ENCODE measurements at places on chromosomes 1 and 21.

GRCh38 chr1:159843459-159843858, 16.8 kb downstream of the SLAMF8 start:
- no peak for DNase-seq

- no peak for DNase-seq
Observed at GRCh38 chr1:7280347-7280960, 490.6 kb upstream of the VAMP3 start.

- no peak for DNase-seq
Observed at GRCh38 chr1:98287626-98288025, 366.8 kb upstream of the DPYD start.

DNA sequence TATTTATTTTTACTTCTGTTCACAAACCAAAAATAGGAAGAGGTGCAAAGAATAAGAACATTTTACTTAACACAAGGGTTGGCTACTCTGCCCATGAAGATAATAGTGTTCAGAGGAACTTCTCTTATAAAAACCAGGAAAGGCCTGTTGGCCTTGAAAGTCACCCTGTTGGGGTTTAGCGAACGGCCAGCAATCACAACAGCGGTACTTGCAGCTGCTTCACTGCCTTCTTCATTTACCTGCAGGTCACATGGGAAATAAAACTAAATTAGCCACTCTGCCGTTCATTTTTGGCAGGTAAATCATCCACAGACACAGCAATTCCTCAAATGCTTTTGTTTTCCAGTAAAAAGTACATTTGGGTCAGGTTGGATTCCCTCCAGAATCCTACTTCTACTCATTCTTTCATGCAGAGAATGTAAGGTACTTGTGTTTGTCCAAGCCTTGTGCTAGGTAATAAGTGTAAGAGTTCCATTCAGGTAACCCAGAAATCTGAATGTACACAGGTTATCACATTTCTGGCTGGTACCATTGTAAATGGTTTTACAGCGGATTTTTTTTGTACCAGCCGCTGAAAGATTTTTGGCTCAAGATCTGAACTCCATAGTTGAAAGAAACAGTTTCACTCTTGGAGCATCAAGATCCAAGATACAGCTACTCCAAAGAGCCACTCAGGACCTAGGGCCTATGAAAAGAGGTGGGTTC, 13.1 kb downstream of the SERPINC1 start:
- DNase-seq: no peak

DNA sequence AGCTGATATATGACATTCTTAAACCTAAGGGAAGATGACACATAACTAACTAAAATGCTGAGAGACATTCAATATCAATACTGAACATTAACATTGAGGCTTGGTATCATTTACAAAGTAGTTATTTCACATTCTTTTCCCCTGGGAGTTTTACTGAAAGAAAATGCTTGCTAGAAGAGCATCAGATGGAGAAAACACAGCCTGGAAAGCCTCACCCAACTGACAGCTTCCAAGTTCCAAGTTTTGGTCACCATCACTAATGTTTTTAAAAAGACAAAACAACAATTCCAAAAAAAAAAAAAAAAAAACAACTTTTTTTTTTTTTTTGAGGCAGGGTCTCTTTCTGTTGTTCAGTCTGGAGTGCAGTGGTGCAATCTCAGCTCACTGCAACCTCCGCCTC, 80.6 kb downstream of the DSCAM start:
- DNase-seq: no peak

- no peak for DNase-seq
Observed at GRCh38 chr1:153363641-153364040, 6.0 kb downstream of the S100A9 start.

DNA sequence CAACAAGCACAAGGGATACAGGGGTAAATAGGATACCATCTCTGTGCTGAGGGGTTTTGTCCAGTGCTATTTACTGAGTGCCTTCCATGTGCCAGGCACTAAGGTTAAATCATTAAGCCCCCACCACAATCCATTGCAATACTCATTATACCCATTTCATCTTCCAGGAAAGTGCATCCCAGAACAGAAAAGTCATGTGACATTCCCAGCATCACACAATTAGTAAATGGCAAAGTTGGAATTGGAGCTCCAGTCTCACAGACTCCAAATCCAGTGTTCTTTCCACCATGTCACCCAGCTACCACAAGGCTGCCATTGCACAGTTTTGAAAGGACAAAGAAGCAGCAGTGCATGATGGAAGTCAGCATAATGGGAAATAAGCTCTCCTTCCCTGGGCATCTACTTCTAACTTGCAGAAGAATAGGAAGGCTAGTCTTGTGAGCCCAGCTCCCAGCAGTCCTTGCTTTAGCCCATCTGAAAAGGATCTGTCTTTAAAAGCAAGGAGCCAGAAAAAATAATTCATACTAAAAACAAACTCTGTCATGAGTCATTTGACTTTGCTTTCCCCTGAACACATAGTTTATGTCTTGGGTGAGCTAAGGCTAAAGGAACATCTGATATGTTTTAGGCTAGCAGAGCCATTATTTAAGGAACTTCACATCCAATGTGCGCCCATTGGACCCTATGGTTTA, 111.4 kb upstream of the HOOK1 start:
- no peak for DNase-seq

DNA sequence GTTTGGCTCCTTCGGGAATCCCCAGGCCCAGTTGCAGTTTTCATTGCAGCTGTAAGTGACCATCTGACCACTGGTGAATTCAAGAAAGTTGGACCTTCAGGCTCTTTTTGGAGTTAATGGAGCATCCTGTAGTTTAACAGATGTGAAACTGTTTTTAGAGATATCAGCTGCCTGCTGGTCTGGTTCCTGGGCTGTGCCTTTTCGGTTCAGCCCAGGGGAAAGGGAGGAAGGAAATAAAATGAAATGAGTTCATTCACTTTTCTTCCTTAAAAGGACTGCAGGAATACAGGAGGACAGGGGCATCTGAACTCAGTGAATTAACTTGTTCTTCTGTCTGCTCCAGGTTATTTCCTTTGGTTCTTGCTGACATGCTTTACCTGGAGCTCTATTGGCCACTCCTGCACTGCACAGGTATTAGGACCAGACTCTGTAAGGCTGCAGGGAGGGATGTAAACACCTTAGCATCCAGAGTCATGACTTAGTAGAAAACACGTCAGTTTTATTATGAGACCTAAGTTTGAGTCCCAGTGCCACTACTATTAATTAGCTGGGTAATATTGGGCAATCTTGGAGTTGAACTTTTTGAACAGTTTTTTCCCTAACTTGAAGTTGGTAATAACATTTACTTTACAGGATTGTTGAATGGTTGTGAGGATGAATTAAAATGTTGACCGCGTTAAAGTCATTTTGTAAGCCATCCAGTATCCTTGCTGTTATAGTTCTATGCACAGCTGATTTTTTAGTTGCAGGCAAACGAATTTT, 83.6 kb downstream of the LRRC8D start:
- no peak for DNase-seq

DNA sequence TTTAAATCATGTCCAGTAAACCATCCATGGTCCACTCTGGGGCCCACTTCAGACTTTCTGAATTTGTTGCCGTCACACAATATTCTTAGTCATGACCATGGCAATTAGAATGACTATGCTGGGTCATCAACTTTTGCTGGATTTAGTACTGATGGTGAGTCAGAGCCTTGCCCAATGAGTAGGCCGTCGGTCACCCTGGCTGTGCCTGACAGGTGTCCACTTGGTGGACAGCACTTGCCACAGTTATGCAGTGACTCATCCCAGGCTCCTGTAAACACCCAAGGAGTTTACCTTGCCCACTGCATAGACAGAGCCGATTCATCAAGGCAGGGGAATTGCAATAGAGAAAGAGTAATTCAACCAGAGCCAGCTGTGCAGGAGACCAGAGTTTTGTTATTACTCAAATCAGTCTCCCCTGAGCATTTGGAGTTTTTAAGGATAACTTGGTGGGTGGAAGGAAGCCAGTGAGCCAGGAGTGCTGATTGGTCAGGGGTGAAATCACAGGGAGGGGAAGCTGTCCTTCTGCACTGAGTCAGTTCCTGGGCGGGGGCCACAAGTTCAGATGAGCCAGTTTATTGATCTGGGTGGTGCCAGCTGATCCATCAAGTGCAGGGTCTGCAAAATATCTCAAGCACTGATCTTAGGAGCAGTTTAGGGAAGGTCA, 333.8 kb downstream of the PTPRU start:
- no peak for DNase-seq

- DNase-seq: no peak
Observed at GRCh38 chr1:15120251-15120945, 33.1 kb upstream of the TMEM51 start.

All from stimulated activated CD8-positive, alpha-beta memory T cell treated with anti-CD3 and anti-CD28 coated beads, Interleukin-15, amount 100 ng/mL, for 48 hours (primary cell).